ENCODE measurements at places on chromosomes 5 and 9.
A peak's percentile ranks its signal among the peaks of the same experiment; 100 is the strongest.

- peak; percentile 20 for DNase-seq
Measured at GRCh38 chr5:112338681-112339337, 80.3 kb downstream of the EPB41L4A start.

DNA sequence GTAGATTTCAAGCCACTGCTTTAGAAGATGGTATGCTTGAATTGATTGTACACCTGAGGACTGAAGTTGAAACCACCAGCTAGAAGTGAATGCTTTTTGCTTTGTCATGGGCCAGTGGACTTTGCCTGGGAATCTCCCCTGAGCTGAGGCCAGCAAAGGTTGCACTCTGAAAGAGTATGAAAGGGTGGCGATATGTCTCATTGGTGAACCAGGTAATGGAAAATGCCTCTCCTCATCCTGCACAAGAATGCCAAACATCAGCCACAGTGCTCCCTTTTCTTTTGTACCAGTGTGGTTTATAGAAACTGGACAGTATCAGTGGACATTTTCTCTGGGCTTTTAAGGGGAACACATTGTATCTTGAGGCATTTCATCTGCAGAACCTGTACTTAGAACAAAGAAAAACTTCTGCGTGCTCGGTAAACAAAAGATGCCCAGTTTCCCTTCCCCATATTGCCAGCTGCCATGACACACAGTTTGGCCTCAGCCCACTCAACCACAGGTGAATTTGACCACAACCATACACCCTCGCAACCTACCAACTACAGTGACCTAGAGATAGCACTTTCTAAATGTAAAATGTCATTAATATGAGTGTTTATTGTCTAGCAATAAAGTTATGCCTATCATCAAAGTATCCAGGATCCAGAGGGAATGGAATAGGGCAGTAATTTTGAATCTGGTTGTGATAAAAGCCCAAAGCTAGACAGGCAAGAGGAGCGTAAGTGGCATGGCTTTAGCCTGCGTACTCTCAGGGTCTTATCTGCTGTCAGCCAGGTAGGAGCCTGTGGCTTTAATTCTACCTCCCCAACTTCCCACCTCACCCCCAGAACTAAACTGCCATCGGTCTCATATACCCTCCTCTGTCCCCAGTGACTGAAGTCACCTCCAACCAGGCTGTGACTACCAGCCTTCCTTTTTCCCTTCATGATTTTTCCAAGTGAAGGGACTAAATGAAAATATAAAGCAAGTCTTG, 79.5 kb upstream of the LHFPL2 start:
- DNase-seq = no peak

- DNase-seq = no peak
Measured at GRCh38 chr5:105726093-105726492, 1944.6 kb downstream of the EFNA5 start.

DNA sequence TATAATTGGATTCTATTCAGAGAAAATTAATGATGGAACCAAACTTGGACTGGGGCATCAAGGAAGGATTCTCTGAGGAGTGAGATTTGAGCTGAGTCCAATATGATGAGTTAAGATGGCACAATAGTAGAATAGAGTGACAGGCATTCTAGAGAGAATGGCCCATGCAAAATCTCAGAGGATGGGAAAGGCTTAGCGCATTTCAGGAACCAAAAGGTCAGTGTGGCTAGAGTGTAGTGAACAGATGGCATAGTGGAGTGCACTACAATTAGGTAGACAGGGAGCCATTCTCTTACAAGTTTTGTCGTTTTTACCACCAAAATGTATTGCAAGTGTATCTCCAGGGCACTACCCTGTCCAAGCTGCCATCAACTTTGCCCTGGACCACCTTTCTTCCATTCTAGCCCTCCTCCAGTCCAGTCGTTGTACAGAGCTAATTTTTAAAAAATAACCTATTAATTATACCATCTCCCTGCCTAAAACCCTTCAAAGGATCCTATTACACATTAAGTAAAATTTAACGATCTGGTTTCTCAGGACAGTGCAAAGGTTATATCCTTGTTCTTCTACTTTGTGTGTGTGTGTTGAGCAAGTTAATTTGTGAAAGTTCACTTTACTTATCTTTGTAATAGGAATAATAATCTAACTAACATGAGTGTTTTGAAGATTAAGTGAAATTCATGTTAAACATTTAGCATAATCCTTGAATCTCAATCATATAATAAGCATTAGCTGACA, 211.7 kb downstream of the COMMD10 start:
- DNase-seq = no peak

DNA sequence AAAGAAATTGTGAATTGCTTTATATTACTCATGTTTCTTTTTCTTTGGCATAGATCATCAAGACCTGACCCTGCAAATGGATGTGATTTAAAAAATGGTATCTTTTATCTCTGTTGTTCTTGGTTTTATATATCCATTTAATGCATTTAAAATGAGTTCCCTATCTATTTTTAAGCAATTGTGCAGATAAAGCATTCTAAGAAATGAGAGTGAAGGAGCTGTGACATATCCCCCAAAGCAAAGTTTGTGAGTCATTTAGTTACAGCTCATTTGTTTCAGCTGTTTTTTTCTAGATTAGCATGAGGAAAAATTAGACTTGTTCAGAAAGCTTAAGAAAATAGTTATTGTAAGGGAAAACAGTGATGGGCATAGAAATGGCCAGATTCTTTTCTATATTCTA, 7.6 kb upstream of the ELOVL7 start:
- DNase-seq = no peak

- DNase-seq = no peak
Measured at GRCh38 chr9:113837334-113837733, 38.8 kb upstream of the ZNF618 start.

- DNase-seq = no peak
Measured at GRCh38 chr5:125592856-125593255, 830.4 kb upstream of the GRAMD2B start.

- peak; percentile 36 for DNase-seq
Measured at GRCh38 chr5:73682176-73682575, 56.2 kb downstream of the ARHGEF28 start.

DNA sequence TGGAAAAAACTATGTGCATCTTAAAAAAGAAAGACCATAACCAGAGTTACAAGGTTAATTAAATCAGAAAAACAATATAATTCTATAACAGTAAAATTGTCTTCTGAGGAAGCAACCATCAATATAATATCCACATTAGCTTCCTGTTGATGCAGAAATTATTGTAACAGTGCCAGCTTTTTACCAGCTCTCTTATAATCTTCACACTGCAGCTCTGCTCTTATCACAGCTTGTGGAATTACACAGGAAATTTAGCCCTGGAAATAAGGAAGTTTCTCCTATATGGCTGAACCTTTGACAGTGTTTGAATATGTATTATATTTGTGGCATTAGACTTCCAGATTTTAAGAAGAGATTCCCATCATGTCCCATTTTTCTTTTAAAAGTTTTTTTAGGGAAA, 49.1 kb upstream of the TEK start:
- no peak for DNase-seq

- peak; percentile 98 for DNase-seq
Measured at GRCh38 chr9:4293293-4293941, 6.5 kb downstream of the GLIS3 start.

GRCh38 chr5:59021286-59021673, 438.4 kb downstream of the RAB3C start:
- DNase-seq = no peak

DNA sequence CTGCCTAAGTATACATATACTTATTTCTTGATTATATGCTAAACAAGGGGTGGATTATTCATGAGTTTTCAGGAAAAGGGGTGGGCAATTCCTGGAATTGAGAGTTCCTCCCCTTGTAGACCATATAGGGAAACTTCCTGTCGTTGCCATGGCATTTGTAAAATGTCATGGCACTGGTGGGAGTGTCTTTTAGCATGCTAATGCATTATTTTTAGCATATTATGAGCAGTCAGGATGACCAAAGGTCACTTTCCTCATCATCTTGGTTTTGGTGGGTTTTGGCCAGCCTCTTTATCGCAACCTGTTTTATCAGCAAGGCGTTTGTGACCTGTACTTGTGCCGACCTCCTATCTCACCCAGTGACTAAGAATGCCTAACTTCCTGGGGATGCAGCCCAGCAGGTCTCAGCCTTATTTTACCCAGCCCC, 80.9 kb downstream of the ALDH7A1 start:
- peak; percentile 50 for DNase-seq

GRCh38 chr9:72280913-72281500, 84.0 kb downstream of the ZFAND5 start:
- DNase-seq = peak; percentile 62

DNA sequence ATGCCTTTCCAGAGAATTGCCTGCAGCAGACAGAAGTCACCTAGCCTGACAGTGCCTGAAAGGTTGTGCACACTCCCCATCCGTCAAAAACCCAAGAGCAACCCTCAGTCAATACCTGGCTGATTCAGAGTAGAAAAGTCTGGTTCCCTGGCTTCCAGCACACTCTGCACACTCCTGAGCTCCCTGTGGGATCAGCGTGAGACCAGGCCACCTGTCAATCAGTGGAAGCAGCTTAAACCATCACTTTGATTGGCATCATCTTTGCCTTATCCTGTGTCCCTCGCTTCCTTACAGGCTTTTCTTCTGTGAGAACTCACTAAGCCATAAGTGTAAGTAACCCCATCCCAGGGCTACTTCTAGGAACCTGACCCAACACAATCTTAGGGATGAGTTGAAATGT, 109.8 kb downstream of the ACTL7B start:
- DNase-seq = no peak

GRCh38 chr5:96074870-96075269, 113.2 kb upstream of the ELL2 start:
- no peak for DNase-seq

DNA sequence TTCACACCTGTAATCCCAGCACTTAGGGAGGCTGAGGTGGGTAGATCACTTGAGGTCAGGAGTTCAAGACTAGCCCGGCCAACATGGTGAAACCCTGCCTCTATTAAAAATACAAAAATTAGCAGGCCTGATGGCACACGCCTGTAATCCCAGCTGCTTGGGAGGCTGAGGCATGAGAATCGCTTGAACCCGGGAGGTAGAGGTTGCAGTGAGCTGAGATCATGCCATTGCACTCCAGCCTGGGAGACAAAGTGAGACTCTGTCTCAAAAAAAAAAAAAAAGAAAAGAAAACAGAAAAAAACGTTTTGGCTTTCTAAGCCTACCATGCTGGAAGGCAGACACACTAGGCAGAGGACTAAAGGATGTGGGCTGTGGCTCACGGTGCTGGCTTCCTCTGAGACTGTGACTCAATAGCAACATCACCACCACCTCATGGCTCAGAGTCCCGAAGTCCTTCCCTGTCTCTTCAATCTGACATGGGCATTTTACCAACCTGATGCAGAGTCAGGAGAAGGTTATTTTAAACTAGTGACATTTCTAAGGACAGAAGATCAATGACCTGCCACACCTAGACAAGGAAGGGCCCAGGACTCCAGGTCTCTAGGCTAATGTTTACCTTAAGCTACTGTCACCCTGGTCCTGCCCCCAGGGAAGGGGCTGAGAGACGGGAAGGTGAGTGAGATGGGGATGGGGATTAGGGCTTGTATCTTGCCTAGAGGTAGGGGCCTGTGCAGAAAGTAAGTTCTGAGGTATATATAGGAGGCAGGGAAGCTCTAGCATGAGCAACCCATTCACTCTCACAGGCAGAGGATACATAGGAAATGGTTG, 3.7 kb downstream of the ECSCR start:
- DNase-seq = peak; percentile 84

GRCh38 chr5:125277494-125278154, 531.2 kb upstream of the ZNF608 start:
- DNase-seq = peak; percentile 90

GRCh38 chr9:136439481-136440408, at the start of gene INPP5E:
TSS of gene INPP5E (minus strand) at chr9:136439845. CDS start at chr9:136439419, 426 bp downstream.
- DNase-seq = peak; percentile 53

GRCh38 chr9:35577486-35577885, 27.6 kb upstream of the TESK1 start:
- no peak for DNase-seq

GRCh38 chr5:1175015-1175414, 26.4 kb upstream of the SLC6A19 start:
- no peak for DNase-seq

- no peak for DNase-seq
Measured at GRCh38 chr5:20466512-20466911, 478.5 kb upstream of the CDH18 start.

GRCh38 chr9:35177520-35177919, 15.7 kb downstream of the UNC13B start:
- DNase-seq = no peak

GRCh38 chr5:113153512-113154097, 177.0 kb downstream of the DCP2 start:
- peak; percentile 82 for DNase-seq

DNA sequence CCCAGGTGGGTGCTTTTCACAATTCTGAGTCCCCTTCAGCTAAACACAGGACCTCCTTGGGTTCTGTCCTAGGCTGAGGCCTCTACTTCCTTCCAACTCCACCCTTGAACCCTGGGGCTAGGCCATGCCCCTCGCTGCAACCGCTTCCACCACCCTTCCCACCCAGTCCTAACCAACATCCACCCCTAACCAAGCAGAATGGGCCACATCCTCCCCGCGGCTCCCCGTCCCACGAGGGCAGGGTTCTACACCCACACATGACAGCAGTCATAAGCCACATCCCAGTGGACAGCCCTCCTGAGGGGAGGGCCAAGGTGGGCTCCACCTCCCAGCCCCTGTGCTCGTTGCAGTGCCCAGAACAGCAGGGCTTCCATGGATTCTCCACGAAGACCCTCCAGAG, 65.8 kb downstream of the SHB start:
- no peak for DNase-seq

- DNase-seq = no peak
Measured at GRCh38 chr5:138954257-138955012, 79.3 kb upstream of the LRRTM2 start.
